A172 (cell line): ENCODE measurements at places on chromosomes 13 and 19.
A peak's percentile ranks its signal among the peaks of the same experiment; 100 is the strongest.

- no peak for DNase-seq
Observed at GRCh38 chr19:49488863-49489537, 1.6 kb downstream of the RPL13A start.

- DNase-seq: no peak
Observed at GRCh38 chr19:18637673-18638630, 1.1 kb downstream of the KLHL26 start.

GRCh38 chr13:61052175-61052574 lies 363.5 kb downstream of the PCDH20 start:
- DNase-seq: no peak

GRCh38 chr13:81596224-81596753 lies 1255.4 kb upstream of the SPRY2 start:
- DNase-seq: no peak

GRCh38 chr13:22198001-22198400 lies 527.1 kb downstream of the FGF9 start:
- DNase-seq: no peak

DNA sequence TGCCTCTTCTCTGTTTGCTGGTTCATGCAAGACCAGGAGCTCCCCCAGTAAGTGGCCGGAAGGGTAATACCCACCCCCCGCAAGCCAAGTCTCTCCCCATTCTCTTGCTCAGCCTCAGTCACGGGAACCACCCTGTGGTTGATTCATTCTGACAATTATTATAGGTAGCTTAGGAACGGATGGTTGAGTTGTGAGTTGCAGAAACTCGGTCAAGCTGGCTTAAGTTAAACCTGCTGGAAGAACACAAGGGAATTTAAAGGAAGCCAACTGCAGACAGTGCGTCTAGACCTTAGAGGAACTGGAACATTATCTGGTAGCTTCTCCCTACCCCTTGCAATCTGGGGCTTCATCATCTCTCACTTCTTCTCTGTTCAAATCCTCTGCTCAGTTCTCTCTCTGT lies 8.9 kb downstream of the FPR1 start:
- DNase-seq: peak; percentile 9
